ENCODE measurements at places on chromosomes 12 and 14.
A peak's percentile ranks its signal among the peaks of the same experiment; 100 is the strongest.

DNA sequence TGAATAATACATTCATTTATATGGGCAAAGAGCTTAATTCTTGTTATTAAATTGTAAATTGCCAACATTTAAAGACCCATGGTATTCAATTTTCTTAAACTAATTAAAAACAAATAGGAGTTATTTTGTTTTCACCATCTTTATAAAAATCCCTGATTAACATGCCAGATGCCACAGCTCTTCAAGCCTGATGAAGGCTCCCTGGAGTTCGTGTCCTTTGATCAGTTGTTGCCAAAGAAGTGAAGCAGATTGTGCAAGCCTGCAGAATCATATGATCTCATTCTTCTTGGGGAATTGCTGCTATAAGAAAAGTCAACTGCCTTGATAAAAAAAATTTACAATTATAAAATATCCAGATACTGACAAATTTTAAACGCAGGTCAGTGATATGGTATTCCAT, 288.3 kb upstream of the PPFIA2 start:
- DNase-seq: no peak

DNA sequence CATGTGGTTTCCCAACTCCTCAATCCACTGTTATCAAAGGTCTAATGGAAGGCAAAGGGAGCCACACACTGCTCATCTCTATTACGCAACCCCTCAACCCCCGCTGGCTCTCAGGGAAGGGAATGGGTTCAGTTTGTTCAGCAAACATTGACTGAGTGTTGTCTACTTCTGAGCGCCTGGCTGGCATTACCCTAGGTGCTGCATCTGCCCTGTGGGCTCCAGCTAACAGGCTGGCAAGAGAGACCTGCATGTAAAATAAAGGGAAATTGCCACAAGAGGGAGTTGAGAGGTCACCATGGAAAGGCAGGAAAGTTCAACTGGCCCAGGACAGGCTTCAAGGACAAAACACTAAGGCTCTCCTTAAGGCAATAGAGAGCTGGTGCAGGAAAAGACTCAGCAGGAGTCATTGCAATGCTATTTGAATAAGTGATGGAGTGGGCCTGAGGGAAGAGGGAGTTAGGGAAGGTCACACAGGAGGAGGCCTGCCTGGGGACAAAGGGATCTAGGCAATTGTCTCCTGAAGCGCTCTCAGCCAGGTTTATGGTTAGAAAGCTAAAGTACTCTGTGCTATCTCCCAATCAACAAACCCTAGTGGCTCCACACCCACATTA, 5.5 kb upstream of the ZNF740 start:
- peak; percentile 29 for DNase-seq

DNA sequence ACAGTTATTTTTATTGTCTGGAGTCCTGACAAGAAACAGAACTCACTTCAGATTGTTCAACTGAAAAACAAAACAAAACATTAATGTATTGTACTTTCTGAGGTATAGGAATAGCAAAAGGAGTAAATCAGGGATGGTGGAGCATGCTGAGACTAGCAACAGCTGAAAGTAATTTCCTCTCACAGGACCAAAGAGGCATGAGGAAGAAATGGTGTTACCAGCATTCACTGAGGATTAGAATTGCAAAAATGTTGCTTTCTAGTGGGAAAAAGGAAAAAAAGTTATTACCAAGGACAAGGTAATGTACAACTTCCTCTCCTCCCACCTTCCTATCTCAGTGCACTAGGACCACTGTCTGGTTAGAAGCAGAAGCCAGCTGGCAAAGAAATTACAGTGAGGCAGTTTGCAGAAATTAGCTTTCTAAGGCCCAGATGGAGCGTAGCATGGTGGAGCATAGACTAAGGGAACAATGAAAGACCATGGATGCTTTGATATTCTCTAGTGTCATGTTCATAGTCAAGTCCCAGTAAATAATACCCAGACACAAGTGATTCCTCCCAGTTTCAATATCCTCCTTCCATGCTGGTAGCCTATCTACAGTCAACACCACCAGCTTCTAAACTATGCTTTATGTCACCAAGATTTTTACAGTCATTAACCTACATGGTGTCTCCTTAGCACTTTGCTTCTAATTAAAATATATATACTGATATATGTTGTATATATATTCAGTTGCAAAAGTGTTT, 133.7 kb upstream of the DCN start:
- no peak for DNase-seq

GRCh38 chr14:52352569-52352968, 38.5 kb downstream of the PTGER2 start:
- no peak for DNase-seq

DNA sequence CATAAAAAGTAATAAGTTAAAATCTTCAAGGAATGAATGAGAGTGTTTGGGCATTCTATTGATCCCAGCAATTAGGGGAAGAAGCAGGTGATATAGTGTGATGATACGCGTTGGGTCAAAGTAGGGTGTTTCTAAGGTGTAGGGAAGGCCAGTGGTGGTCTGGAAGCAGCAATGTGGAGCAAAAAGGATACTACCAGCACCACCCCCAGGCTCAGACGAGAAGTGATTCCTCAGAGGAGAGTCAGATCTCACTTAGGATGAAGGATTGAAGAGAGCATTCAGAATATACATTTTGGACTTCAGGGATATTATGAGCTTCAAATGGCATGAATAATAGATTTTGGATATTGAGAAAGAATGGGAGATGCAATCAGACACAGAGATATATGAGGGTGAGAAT, 497.6 kb downstream of the RMST start:
- DNase-seq: no peak

DNA sequence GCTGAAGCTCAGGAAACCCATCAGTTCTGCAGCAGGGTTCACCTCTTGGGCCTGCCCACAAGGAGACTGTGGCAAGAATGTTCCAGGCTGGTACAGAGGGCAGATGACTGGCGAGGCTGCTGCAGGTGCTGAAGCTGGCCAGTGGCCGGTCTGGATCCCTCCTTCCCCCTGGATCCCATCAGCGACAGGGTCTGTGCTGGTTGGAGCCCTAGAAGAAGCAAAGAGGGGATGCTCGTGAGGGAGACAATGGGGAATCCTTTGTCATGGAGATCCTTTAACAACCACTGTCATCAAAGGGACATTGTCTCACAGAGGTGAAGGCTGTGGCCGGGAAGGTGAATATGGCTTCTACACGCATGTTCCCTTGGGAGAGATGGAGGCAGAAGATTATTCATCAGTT, 211.4 kb upstream of the TMEM132C start:
- no peak for DNase-seq

GRCh38 chr14:73722581-73722980, 8.4 kb upstream of the PNMA1 start:
- no peak for DNase-seq

- DNase-seq: no peak
Observed at GRCh38 chr14:63933711-63934110, 80.9 kb downstream of the SYNE2 start.

DNA sequence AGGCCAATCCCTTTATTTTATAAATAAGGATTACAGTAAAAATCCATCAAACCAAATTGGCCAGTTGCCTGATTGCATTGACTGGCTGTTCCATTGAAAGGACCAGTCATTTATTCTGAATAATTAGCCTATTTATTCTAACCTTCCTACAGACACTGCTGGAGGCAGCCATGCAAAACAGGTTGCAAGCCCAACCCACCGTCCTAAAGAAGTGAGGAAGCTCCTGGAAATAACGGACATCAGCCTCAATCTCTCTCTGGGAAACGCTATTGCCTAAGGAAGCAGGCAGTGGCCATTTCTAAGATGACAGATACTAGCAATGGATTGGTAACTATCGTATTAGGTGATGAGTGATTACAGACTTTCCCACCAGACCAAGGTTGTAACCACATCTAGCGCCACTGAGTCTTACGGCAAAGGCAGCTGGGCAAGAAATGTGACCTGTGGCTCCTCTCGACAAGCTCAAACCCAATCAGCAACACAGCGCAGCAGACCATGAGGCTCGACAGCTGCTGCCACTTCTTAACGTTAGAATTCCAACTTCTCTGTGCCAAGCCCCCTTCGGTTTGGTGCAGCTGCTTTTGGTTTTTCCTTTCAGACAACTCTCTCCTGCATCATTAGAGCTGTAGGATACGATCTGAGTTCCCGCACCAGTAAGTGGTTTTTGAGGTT, 134.2 kb downstream of the KCNK10 start:
- no peak for DNase-seq

DNA sequence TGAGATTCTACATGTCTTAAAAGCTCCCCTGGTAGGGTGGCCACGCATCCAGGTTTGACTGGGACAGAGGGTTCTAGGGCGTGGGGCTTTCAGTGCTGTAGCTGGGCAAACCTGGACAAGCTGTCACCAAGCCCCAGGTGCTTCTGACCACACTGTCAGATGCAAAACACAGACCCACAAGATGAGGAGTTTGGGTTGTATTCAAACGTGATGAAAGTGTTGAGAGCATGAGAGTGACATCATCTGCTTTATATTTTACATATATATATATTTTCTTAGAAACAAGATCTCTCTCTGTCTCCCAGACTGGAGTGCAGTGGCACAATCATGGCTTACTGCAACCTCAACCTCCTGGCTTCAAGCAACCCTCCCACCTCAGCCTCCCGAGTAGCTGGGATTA, 210.1 kb downstream of the DPF3 start:
- DNase-seq: no peak

Data from bone marrow (tissue), 2 donors.